8988T (cell line): ENCODE measurements at places on chromosomes 6 and 20.

- DNase-seq: no peak
Measured at GRCh38 chr20:48166082-48166835, 381.0 kb upstream of the SULF2 start.

- no peak for DNase-seq
Measured at GRCh38 chr6:136706430-136706829, 85.8 kb downstream of the MAP3K5 start.

DNA sequence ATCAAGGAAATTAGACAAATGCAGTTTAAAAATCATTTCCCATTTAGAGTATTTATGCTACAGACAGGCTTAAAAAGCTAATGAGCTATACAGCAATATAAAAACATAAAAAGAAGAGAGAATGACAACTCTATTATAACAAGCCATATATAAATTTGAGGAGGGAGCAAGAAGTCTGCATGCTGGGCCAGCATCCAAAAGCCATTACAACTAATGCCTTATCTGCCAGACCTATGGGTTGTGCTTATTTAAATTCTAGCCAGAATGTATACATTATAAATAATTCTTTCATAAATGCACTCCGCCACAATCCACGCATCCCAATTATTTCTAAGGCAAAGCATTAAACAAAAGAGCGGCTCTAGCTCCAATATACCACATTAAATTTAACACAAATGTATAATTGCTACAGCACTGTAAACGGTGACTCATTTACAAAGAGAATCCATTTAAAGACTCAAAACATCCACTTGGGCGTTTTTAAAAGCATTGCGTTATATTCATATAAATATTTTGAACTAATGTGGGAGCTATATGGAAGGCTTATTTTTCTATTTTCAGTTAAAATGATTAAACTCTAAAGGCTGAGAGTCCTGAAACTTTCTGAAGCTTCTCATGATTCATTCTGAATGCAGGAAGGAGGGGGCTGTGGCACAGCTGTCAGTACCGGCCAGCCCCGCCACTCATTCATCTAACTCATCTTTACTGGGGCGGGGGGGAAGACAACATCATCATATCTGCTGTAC, 37.7 kb upstream of the RAB22A start:
- DNase-seq: no peak

GRCh38 chr20:62492711-62493110, 16.9 kb upstream of the GATA5 start:
- DNase-seq: no peak

GRCh38 chr6:115411756-115412155, 648.9 kb downstream of the FRK start:
- DNase-seq: no peak

GRCh38 chr6:35725721-35726438, 11.0 kb upstream of the ARMC12 start:
- DNase-seq: no peak

DNA sequence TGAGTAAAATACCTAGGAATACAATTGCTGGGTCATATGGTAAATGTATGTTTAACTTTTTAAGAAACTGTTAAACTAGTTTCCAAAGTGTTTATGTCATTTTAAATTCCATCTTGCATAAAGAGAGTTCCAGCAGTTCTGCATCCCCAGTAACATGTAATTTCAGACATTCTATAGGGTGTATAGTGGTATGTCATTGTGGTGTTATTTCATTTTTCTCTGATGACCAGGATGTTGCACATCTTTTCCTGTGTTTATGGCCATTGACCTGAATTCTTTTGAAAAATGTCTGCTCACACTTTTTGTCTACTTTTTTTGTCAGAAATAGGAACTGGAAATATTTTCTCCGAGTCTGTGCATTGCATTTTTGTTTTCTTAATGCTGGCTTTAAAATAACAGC, 128.9 kb downstream of the TMEM200A start:
- no peak for DNase-seq

GRCh38 chr6:157097255-157097955, 225.9 kb downstream of the TMEM242 start:
- no peak for DNase-seq

DNA sequence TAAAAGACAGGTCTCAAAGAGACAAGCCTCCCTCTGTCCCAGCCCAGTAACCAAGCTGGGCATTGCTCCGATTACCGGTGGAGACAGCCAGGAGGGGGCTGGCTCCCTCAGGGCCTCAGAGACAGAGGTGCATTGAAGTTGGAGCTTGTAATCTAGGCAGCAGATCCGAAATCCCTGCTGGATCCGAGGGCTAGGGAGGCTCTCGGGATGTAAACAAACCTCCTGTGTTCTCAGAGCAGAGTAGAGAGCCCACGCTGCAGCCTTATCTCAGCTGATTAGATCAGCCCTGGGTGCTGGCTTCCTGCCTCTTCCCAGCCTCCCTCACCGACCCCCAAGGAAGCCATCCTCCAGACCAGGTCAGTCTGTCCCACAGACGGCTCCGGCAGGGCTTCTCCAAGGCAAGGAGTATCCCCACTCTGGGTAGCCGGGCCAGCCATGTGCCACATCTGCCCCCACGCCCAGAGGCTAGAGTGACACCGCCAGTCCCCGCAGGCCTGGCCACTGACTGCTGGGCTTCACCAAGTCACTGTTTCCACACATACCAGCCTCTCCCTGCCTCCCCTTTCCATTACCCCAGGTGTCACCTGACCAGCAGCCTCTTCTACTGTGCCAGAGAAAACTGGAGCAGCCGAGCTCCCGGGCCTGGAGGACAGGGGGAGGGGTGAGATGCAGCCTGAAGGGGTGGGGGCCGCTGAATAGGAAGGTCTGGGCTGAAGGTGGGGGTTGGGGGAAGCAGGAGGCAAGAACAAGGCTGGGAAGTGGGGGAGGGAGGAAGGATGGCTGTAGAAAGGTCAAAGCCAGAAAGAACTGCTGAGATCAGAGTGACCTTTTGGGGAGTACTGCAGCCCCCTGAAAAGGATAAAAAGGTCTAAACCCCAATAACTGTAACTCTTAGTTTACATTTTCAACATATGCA, 6.0 kb downstream of the SDC4 start:
- DNase-seq: no peak

- DNase-seq: no peak
Measured at GRCh38 chr6:6580225-6580856, 8.2 kb upstream of the LY86 start.

GRCh38 chr6:130843575-130844320, 16.5 kb downstream of the SMLR1 start:
- no peak for DNase-seq

GRCh38 chr6:22025468-22026163, 271.2 kb downstream of the PRL start:
- DNase-seq: no peak

DNA sequence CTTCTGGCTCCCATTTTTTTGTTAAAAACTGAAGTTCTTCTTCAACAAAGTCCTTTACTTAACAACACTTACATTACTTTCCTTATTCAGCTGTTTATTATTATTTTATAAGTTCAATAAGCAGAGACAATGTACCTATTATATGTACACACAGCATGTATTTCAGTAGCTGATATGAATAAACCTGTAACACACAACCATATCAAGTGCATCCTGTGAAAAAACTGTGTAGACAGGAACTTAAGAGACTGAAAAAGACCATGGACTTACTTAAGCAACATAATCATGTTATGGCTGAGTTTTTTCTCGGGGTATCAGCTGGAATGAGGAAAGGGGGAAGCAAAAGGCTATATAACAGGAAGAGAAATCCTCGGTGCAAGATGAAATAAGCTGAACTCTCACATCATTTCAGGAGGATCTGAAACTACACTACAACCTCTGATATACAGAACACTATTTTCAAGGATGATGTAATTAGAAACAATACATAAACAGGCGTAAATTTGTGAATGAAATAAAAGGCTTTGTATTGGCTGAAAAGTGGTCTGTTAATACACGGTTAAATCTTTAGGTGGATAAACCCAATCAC, 70.9 kb downstream of the REV3L start:
- no peak for DNase-seq

DNA sequence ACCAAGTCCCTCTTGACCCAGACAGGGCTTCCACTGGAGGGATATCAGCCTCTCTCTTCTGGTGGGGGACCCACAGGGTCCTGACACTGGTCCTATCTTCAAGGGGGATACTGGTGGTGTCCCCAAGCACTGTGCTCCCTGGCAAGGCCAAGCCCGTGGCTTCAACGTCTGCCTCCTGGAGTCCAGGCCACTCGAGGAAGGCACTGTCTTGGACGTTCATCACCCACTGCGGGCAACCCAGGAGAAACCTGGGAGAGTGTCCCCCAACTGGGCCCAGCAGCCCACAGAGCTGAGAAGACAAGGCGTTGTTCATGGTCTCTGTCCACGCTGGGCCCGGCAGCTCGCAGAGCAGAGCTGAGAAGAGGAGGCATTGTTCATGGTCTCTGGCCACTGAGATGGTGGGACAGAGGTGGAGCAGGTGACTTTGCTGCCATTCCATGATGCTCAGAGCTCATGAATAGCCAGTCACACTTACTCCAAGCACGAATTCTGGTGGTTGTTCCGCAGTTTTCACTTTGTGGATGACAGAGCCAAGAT, 37.5 kb upstream of the FRMD1 start:
- no peak for DNase-seq

DNA sequence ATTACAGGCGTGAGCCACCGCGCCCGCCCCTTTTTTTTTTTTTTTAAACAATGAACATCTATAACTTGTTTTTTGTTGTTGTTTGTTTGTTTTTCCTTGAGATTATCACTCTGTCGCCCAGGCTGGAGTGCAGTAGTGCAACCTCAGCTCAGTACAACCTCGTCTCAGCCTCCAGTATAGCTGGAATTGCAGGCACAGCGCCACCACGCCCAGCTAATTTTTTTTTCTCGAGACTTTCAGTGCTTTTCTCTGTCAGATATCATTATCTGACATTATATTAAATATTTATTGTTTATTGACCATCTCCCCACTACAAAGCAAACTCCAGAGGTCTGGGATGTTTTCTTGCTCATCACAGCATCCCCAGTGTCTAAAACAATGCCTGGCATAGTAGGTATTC, 2.3 kb upstream of the DLK2 start:
- DNase-seq: no peak

DNA sequence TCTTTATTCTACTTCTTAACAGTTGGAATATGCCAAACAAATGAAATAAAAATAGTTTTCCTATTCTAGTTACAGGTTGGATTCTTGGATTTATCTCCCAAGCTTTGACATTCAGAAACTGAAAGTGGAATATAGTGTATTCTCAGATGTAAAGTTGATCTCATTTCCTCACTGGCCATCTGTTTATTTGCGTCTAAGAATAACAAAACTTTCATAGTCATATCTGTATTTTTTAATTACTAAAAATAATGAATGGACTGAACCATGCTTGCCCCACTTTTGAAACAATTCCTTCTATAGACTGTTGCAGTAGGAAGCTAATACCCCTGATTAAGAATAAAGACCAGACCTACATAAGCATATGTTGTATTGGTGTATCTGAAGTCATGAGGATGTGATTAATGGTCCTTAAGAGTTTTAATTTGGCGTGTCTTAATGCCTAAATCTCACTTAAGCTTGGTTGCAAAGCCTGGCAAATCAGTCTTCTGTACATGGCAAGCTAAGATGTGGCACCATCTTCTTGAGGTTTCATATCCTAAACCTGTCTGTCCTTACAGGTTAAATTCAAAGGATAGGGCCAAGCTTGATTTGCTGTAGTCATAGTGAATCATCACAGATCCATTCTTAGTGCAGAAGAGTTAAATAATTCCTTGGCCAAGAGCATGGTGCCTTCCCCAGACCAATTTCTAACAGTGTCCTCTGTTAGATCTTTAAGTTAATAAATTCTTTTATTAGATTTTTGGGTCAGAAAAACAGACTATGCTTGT, 58.9 kb downstream of the FOXO3 start:
- DNase-seq: no peak

- no peak for DNase-seq
Measured at GRCh38 chr6:40806256-40806864, 219.2 kb upstream of the LRFN2 start.

DNA sequence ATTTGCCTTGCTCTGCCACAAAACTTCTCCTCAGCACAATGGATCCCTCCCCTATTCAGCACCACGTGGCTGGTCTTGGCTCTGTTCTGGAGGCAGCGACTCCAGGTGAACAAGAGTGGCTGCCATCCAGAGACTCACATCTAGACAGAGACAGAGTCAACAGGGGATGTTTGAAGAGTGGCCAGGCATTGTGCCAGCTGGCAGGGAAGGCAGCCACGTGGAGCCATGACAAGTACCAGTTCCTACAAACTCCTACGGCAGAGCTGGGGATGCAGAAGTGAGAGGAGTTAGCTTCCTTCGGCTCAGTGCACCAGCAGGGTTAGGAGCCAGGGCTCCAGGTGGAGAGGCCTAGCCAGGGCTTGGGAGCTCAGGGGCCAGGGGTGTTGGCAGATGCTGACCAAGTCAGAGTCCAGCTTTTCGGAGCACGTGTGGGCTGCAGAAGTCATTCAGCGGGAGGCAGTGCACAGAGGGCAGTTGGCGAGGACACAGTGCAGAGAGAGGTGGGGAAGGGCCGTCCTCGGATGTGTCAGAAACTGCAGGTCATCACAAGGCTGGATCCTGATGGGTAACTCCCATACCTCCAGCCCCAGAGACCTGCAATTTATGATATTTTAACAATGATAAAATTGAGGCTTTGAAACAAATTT, 171.7 kb upstream of the PDE10A start:
- DNase-seq: no peak

DNA sequence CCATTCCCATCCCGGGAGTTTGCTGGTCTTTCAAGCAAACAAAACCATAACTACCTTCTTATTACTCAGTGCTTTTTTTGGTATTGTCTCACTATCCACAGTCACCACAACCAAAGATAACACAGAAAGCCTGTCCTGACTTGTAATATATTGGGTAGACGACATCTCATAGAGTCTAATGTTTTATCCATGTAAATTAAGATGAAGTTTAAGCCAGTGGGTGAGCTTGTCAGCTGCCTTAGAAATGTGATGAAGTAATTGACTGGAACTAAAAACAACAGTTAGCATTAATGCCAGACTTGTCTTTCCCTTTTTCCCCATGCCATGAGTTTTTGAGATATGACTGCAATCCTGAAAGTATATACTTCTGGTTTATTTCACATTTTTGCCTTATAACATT, 282.7 kb upstream of the PRDM1 start:
- no peak for DNase-seq

DNA sequence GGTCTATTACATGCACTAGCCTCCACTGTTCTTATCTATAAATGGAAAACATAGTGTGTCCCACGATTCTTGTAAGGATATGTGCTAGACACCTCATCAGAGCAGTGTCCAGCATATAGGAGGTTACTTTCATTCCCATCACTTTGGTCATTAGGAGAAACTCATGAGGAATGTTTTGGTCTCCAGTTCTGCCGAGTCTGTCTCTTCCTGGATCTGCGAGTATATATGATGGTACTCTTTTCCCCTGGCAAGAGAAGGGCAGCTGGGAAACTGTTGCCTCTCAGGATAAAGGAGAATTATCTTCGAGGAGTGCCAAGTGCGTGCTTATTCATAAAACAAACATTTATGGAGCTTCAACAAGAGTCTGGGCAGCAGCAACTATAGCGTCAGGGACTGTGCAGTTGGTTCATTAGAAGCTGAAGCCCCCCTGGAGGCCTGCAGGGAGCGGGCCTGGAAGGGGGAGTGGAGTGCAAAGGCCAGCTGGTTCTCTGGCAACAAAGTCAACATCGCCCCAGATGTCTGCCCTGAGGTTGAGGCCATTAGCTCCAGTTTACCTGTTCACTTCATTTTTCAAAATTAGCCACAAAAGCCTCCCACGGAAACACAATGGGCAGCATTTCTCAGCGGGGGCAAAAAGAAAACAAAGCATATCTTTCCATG, 811.9 kb downstream of the MAFB start:
- DNase-seq: no peak

GRCh38 chr6:15401769-15402250, 155.9 kb downstream of the JARID2 start:
- DNase-seq: no peak

GRCh38 chr20:61252601-61253263, 671 bp downstream of the CDH4 start:
- DNase-seq: no peak
